ENCODE measurements at places on chromosomes 7 and 10.

GRCh38 chr7:2165239-2165609, 67.5 kb downstream of the MAD1L1 start:
- DNase-seq = no peak

DNA sequence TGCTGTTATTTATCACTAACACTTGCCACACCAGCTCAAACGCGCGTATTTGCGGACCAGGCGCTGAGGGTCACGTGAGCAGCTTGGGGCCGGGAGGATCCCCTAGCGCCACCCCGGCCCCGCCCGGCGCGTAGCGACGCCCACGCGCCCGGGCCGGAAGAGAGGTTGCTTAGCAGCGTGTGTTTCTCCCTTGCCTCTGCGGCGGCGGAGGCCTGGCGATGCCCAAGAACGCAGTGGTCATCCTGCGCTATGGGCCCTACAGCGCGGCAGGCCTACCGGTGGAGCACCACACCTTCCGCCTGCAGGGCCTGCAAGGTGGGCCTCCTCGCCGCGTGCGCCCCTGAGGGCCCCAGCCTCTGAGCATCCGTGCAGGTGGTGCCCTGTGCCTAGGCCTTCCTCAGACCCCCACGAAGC, at the start of gene C10orf53:
Gene C10orf53 (plus strand): TSS at position 172 of the 414 bp plus-strand sequence. CDS start 47 bp downstream, at position 219.
- no peak for DNase-seq

DNA sequence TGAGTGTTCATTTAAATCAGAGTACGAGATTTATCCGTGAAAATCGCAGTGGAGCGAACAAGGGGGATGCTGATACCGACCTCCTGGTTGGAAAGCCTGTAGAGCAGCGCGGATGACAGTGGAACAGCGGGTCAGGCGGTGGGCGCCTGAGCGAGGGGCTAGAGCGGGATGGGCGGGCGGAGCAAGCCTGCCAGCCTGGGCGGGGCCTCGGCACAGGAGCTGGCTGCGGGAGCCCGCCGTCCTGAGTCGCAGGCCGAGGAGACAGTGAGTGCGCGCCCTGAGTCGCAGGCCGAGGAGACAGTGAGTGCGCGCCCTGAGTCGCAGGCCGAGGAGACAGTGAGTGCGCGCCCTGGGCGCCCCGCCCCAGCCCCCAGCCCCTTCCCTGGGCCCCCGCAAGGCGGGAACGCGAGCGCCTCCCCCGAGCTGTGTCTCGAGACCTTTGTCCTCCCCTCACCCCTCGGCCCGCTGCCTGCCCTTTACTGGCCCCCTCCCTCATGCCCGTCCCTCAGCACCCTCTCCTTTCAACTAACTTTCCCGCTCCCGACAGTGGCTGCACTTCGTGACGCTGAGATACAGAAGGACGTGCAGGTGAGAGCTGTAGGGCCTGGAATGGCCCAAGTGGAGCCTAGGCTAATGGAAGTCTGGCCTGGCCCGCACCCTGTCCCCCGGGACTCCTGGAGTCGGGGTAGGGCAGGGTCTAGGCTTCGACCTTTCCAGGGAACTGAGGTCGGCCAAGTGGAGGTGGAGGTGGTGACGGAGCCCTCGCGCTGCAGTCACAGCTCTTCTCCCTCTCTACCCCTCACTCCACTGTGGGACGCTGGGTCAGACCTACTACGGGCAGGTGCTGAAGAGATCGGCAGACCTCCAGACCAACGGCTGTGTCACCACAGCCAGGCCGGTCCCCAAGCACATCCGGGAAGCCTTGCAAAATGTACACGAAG, at the start of gene AS3MT:
Gene AS3MT (plus strand): TSS at position 213 of the 941 bp plus-strand sequence. CDS start 123 bp downstream, at position 336.
- DNase-seq = no peak

DNA sequence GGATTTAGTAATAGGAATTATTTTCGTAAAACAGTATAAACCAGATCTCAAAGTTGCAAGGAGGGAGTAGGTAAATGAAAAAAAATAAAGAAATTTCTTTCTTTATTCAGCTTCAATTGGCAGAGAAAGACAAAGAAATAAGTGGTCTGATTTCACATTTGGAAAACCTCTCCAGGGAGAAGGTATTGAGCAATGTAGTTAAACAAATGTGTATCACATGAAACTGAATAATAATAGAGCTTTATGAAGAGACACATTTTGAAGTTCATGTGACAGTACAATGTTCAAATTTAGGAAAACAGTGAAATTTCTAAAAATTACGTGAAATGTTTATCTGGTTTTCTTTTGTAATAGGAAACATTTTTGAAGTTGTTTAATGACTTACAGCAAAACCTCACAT, 63.0 kb downstream of the TAX1BP1 start:
- no peak for DNase-seq

GRCh38 chr10:85238676-85239075, 910.3 kb downstream of the CCSER2 start:
- DNase-seq = no peak

- no peak for DNase-seq
These were observed 20.1 kb downstream of the MGAM2 start for GRCh38 chr7:142131439-142132185.

DNA sequence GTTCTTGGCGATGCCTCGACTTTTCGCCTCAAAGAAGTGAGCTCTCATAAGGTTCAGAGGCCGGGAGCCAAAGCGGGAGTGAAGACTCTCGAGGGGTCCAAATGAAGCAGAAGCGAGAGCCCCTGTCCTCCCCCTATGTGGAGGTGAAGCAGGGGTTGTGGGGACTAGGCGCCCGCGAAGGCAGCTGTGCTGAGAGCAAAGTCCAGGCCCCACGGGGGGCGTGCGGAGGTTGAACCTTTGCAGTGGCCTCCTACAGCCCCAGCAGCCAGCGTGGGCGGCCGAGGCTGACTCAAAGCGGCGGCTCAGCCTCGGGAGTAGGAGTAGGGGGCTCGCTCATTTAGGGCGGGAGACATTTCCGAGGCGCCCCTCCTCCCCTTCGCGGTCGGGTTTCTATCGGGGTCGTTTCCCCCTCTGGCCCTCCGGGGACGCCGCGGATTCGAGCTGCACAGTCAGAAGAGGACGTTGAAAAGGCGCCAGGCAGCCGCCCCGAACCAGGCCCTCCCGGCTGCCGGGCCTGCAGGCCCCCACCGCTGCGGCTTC, 553 bp upstream of the ADD3 start:
- no peak for DNase-seq

DNA sequence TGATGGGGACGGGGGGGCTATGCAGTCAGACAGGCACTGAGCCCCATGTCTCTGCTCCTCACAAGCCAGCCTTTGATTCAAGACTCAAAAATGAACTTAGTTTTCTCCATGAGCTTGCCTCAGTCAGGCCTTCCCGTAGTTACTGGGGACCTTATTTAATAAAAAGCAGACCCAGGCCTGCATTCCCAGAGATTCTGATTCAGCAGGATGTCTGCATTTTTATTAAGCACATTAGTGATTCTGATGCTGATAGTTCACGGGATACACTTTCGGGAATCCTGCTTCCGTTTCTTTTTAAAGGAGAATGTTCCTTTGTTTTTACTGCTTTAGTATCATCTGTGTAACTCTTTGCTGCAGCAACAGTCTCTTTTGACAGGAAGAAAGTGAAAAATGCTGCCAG, 28.3 kb upstream of the PLPP4 start:
- DNase-seq = no peak

- DNase-seq = no peak
These were observed 12.0 kb upstream of the CPXM2 start for GRCh38 chr10:123903621-123904020.

Measured in cerebellar nuclear complex (tissue), 1 donor.